ENCODE measurements at places on chromosomes 2 and 18.

DNA sequence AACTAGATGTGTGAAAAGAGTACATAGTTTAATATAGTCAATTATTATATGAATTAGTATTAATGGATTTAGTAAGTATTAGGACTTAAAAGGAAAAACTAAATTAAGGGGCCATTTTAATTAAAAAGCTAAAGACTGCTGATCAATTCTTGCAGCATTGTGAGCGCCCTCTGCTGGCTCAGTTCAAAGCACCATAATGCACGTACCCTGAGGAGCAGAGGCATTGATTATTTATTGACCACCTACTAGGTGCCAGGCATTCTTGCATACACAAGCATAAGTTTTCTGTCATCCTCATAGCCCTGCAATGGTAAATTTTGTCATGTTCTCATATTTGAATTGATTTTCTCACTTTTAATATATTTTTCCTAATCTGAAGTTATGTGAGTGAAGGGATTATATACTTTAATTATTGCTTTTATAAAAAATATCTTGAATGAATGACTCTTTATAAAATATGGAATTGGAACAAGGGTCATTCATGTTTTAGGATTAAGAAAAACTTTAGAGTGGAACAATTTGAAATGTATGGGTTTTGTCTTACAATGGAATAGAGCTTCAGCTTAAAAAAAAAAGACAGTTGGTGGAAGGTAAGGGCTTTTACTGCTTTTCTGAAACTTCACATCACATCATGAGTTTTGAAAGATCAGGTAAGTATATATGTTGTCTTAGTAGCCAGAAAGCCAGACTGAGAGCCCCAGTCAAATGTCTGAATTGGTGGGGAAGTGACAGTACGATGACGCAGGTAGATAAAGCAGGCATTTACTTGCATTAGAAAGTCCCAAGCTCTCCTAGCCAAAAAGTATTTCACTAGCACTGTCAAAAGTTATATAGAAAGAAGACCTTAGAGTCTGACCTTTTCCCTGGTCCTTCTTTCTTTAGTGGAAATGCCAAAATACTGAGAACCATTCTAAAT, 9.7 kb downstream of the ITGA4 start:
- DNase-seq = peak; percentile 88

- DNase-seq = no peak
Observed at GRCh38 chr2:233026198-233026813, 6.2 kb upstream of the NEU2 start.

GRCh38 chr2:16660114-16660513, 5.5 kb downstream of the CYRIA start:
- DNase-seq = peak; percentile 15

GRCh38 chr18:76264198-76264875, 230.7 kb downstream of the ZNF516 start:
- no peak for DNase-seq

- no peak for DNase-seq
Observed at GRCh38 chr18:50199346-50199855, 4.5 kb upstream of the MYO5B start.

GRCh38 chr18:44957461-44957860, 276.8 kb downstream of the SETBP1 start:
- no peak for DNase-seq

DNA sequence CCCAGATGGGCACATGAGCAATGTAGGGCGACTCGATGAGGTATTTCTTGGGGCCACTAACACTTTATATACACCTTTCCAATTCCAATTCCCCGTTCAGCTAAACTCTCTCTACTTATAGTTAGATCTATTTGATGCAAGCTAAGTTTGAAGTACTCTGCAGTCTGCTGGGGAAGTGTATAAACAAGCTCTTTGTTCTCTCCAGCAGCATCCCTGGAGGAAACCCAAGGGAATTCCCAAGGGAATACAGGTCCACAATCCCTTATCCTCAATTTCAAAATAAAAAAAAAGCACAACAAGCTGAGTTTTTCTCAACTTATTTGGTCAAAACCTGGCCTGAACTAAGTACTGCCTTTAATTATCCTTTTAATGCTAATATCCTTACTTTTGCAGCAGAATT, 433.3 kb downstream of the NBAS start:
- no peak for DNase-seq

DNA sequence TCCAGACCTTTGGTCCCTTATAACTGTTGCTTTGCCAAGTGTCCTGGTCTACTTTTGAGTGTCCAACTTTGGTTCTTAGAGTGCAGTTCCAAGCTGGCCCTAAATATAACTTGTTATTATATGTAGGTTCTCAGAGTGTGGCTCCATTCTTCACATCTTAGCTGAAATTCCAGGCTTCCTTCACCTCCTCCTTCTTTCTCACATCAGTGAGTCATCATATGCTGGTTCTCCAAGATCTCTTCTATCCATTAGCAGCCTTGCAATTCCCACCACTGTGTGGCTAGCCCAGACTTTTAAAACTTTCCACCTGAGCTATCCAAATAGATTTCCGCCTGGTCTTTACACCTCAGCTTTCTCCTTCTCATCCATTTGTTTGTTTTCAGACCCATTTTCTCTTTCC, 12.6 kb upstream of the CXCR4 start:
- DNase-seq = no peak

DNA sequence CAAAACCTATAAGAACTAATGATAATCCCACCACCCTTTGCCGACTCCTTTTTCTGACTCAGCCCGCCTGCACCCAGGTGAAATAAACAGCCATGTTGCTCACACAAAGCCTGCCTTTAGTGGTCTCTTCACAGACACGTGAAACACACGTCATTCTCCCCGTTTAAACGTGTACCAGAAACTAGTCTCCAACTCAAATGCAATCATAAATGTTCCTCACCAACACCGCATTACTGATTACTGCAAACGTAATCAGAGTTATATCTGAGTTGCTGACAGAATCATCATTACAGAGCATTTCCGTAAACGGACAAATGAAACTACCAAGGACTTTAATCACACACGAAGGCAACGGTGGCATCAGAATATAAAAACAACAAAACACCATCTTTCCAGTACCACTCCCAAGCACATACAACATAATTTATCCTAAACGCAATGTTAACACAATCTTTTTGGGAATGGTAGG, 1.9 kb downstream of the CLK1 start:
- peak; percentile 67 for DNase-seq

DNA sequence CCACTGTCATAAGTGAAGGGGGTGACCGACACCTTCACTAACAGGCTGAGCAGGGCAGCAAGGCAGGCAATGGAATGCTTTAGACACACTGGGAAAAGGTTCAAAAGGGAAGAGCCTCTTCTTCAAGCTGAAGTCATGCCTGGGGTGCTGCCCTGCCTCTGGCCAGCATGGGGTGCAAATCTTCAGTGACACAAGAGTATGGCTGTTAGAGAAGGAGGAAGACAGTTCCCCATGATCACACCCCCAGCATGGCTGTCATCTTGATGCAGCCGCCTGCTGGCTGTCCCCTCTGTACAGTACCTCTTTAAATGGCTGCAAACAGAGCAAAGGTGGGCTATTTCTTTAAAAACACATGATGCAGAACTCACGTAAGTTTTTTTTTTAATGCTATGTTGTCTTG, 71.9 kb downstream of the INPP4A start:
- DNase-seq = no peak

GRCh38 chr18:54918060-54918459, 41.2 kb downstream of the CCDC68 start:
- peak; percentile 58 for DNase-seq

DNA sequence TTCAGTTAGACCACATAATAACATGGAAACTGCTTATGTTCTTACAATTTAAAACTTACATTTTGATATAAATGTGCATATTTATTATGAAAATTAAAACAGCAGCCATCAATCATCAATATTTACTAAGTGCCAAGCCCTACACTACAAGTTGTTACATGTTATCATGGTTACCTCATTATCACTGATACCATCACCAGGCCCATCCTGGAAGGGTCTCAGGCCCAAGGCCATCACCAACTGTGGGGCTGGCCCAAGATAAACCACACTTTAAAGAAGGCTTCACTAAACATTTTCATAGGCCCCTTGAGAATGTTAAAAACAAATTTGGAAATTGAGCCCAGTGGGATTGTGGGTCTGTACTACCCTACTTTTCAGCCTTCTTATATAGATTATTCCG, 6.4 kb downstream of the ITSN2 start:
- no peak for DNase-seq

DNA sequence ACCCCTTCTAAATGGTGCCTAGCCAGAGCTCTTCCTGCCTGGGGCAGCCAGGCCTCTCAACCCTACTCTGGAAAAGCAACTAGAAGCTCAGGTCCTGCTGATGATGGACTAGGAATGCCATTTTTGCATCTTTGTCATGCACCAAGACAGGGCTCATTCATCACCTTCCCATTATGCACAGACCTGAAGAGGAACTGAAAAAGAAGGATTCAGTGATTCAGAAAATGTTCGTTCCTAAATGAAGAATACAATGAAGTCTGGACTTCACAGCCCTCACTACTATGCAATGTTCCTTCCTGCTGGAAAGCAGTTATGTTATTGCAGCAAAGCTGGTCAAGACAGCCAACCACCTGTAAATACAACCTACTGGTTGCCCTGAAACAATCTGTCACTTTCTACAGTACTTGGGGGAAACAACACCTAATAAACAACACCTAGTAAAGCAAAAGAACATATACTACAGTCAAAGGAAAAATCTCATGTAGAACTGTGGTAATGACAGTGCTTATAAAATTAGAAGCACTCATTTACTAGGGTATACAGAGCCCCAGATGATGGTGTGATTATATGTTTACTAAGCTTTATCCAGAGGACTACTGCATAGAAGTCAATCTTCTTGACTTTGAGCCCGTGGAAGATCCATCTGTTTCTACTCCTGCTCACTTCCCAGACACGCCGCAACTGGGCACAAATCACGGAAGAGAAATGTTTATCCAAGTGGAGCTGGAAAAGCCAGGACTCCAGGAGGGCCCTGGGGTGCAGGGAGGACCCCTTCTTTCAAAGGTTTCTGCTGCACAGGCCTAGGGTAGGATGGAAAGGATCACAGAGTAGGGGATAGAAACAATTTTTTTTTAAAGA, 103.1 kb upstream of the THOC1 start:
- DNase-seq = no peak

- peak; percentile 61 for DNase-seq
Observed at GRCh38 chr18:52409727-52410126, 69.7 kb downstream of the DCC start.

DNA sequence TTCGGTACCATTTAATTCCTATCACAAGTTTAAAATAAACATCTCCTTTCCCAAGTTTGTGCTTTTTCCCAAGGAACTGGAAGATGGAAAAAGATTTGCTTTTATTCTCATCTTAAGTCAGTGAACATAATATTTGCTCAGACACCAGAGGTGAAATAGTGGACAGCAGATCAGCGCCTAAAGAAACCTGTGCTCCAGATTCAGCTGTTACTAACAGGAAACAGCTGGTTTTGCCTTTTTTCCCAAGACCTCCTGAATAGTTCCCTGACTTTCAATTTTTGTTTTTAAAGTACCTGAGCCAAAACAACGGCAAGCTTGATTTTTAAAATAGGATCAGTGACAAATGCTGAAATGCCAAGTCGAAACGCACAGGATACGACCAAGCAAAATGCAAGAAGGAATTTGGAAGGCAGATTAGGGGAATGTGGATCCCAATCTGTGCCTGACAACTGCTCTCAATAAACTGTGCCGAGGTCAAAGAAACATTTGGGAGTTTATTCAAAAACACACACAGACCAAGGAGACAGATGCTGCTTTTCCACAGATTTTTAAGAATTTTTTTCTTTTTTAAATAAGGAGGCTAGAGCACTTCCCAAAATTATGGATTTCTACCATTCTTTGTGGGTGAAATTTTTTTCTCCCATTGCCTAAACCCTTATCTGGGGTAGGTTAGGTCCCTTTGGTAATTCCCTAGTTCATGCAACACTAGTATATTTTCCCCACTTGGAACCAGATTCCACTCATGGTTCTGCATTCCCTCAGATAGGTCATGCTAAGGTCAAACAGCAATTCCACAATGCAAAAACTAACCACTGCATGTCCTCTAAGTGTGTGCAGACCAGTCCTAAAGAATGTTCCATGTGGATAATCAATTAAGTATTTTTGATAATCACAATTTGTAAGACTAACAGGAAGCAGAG, 121.5 kb upstream of the PDE1A start:
- DNase-seq = no peak

- DNase-seq = no peak
Observed at GRCh38 chr18:13437796-13438506, 219.4 kb downstream of the LDLRAD4 start.

DNA sequence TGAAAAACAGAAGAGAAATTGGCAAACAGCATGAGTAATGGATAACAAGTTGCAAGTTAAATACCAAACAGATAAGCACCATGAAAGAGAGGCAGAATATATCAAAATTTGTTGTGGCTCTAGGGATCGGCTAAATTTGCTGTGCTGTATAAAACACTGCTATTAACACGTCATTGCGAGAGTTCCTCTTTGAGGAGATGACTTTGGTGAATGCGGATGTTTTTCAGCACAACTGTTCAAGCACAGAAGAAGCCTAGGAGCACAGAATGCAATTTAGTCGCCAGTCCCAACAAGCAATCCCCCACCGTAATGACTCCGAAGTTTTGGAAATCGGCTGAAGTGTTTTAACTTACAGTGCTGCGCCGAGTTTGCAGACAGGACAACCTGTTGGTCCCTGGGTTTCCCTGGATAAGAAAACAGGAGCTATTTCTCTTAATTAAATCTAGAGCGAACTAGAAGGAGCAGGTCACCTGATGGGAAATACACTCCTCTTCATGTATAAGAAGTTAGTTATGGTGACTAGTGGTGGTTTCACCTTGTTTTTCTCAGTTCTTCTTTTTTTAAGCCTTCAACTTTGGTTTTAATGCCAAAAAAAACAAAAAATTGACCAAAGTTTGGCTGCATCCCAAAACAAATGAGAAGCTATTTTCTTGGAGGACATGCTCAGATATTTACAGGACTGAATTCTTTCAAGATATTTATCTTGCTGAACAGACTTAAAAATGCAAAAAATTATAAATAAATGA, 454.1 kb upstream of the SALL3 start:
- peak; percentile 31 for DNase-seq

DNA sequence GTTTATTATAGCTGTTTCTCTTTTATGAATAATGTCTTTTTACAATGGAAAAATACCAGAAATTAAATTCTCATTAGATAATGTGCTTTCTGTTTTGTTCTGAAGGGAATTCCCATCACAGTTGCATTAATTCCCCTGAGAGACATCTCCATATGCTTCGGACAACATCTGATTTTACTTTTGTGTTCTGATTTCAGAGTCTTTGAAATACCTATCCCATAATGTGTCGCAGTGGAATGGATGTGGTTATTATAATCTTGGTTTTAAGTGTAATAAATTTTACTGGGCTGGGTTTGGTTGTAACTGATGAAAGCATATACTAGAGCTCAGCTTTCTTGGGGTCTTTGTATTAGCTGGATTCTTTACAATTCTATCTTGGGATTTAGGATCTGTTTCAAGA, 12.5 kb downstream of the SPTBN1 start:
- DNase-seq = no peak

DNA sequence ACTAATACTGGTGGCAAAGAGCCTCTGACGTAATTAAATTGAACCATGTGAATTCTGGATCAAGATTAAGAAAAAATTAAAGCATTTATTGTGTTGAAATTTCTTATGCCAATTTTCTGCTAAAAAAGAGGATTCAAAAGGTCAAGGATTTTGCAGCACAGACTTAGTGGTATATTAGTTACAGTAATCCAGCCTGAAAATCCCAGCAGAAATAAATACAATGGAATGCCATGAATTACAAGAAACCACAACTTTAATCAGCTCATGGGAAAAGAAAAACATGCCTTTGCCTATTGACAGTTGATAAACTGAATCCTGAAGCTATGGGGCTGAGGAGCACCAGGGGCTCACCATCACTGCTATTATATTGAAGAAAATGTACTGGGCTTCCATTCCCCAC, 114.8 kb upstream of the SATB2 start:
- DNase-seq = no peak

All from endodermal cell (in vitro differentiated cells).